Stimulated activated CD8-positive, alpha-beta memory T cell treated with anti-CD3 and anti-CD28 coated beads, Interleukin-2, amount 100 ng/mL, for 1 hour (primary cell): ENCODE measurements at places on chromosomes 11 and 22.

DNA sequence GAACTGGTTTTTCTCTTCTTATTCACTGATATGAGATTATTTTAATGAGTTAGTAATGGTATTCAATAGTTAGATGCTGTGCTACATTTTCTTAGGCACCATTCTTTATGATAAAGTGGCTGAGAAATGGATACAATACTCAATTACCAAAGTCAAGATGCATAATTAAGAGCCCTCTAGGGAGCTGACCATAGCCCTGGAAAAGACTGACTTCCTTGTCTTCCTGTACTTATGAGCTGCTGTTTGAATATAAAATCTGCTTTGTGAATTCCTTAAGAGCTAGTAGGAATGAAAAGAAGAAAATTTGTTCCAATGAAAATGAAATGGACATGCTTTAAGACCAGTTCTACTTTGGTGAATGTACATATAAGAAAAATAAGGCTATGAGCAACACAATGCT lies 452.3 kb downstream of the KCNA4 start:
- DNase-seq = no peak

- DNase-seq = no peak
These were observed 37.3 kb downstream of the LARGE1 start for GRCh38 chr22:33882991-33883390.

DNA sequence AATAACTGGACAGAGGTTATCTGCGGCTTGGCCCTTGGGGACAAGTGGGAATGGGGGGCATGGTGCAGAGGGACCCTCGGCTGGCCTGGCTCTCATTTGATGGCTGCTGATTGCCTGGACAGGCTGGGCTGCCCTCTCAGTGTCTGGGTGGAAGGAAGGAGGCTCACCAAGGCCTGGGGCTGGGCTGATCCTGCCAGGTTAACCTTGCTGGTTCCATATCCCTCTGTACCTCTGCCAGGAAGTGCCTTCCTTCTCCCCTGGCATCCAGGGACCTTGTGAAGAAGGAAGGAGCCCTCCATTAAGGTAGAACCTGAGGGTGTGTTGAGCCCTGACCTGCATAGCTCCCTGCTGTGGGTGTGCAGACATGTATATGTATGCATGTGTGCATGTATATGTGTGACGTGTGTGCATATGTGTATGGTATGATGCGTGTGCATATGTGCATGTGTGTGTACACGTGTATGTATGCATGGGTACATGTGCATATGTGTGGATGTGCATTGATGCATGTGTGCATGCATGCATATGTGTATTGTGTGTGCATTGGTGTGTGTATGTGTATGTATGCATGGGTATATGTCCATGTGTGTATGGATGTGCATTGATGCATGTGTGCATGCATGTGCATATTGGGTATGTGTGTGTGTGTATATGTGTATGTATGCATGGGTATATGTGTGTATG lies 433.9 kb downstream of the TBC1D22A start:
- DNase-seq = no peak

DNA sequence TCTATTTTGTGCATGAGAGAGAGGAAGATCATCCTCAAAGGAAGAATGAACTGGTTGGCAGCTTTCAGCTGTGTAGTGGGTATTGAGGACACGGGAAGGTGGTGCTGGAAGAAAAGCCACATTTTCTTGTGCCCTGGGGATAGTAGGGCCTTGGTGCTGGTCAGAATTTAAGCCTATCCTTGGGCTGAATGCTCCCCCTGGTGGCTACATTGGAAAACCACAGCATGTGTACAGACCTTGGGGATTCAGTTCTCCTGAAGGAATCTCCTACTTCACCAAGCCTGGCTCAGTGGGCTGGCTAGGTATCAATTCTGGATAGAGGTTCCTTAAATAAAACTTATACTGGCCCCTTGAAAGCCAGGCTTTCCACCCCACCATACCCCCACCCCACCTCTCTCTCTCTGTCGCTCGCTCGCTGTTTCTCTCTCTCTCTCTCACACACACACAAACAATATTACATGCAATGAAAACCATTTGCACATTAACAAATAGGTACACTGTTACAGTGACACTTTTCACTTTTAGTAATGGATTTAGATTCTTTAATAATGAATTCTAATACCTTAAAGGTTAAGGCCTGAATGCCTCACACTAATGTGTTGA lies 2.8 kb upstream of the OR51M1 start:
- no peak for DNase-seq

GRCh38 chr11:110738641-110739040 lies 26.4 kb upstream of the ARHGAP20 start:
- no peak for DNase-seq

GRCh38 chr22:37669586-37669985 lies 5.8 kb upstream of the LGALS1 start:
- DNase-seq = no peak

- no peak for DNase-seq
These were observed 75.3 kb upstream of the NCAM1 start for GRCh38 chr11:112885744-112886433.

DNA sequence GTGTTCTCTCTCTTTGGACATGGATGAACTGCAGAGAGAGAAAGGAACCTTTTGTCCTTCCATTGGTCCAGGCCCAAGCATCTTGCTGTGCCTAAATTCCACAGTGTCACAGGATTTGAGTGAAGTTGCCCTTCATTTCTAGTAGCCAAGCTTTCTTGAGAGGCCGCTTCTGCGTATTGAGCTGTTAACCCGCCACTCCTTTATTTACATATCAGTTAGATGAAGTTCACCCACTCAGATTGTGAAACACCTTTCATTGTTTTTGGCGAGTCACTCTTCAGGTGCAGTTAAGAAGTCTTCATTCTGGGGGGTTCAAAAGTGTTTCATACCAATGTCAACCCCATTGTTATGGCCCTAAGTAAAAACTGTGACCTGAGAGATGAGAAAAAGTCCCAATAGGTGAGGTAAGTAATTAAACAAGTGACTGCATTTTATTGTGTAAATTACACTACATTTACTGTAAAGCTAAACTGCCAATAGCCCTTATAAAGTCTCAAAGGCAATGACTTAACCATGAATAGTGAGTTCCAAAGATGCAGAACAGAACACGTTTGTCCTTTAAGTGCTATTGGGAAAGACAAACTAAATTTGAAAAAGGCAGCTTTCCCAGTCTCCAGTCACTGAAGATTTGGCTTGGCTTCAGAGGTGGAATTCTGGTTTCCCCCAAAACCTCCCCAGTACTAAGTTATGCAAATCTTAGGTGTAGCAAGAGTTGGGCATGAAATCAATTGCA lies 61.0 kb downstream of the APIP start:
- no peak for DNase-seq

DNA sequence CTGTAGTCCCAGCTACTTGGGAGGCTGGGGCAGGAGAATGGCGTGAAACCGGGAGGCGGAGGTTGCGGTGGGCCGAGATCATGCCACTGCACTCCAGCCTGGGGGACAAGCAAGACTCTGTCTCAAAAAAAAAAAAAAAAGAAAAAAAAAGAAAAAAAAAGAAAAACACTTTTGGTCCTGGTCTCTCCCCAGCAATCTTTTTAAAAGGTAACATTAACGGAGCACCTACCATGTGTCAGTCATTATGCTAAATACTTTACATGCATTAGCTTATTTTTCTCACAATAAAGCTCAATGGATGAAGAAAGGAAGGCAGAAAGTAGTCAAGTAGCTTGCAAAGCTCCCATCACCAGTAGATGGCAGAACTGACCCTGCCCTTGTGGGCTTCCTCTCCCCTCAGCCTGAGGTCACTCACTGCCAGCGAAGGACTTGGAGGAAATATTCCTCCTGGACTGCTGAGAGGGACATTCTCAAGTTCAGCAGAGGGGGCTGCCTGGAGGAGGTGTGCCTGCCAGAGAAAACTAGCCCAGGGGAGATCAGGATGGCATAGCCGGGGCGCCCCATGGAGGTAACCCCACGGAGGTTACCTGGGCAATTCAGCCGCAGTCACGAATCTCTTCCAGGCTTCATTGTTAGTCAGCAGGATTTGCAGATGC lies 15.5 kb downstream of the APOL3 start:
- DNase-seq = no peak

DNA sequence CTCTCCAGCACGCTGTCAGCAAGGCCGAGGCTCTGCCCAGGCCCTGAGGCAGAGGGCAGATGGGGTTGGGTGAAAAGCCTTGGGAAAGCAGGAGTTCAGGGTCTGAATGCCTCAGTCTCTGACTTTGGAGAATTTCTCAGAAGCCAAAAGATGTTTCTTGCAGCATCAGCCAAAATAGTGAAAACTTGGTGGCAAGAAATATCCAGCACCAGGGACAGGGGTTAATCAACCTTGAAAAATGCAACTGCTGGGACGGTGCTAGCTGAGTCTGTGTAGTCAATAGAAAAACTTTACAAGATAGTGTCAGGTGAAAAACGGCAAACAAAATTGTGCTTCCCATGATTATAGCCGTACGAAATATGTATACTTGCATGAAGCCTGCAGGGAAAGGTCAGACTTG lies 1.4 kb upstream of the ABCC8 start:
- no peak for DNase-seq

GRCh38 chr22:21937041-21937820 lies 15.4 kb downstream of the PPM1F start:
- DNase-seq = no peak

- DNase-seq = no peak
These were observed 6.9 kb downstream of the SCN2B start for GRCh38 chr11:118169300-118170140.

DNA sequence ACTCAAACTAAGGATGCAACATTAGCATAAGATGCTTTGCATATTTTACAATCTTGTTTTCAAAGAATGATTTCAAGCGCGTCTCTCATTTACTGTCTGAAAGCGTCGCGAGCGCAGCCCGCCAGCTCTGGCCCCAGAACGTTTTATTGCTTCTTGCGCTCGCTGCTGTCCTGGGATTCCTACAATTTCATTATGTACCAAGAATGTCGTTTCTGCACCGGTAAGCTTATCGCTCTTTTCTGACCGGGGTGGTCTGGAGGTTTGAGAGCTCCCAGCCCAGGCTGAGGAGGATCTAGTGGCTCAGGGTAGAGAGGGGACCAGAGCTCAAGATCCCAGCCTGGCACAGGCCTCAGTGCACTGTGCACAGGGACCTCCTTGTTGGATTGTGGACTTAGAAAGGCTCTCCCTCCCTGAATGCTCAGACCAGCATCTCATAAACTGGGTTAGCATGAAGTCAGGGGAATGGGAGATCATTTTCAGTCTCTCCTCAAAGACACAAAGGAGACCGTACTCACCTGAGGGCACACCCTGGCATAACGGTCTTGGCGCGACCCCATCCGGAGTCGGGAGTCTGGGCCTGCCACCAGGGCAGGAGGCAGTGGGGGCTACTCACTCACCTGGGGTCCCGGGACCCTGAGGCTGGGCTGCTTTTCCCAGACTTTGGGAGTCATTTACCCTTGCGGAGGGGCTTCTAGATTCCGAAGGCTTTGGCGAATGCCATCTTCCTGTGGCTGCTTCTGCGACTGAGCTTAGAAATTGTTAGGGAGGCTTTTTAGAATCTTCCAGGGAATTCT lies 817.4 kb downstream of the BRD1 start:
- no peak for DNase-seq

DNA sequence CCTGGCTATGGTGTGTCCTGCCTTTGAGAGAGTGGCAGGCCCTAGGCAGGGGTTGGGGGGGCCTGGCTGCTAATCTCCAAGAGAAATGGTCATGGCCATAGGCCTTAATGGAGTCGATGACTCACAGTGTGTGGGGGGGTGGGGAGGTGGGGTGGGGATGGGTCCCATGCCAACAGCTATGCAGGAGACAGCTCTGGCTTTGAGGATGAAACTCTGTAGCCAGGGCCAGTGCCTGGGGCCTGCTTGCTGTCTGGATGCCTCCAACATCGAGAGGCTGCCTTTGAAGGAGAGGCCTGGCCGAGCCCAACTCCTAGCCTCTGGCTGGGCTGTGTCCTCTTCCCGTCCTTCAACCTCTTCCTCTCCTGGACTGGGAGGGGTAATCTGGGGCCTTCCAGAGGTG lies 23.9 kb upstream of the TSPAN18 start:
- no peak for DNase-seq

GRCh38 chr11:45154276-45154675 lies 7.8 kb downstream of the PRDM11 start:
- DNase-seq = no peak

DNA sequence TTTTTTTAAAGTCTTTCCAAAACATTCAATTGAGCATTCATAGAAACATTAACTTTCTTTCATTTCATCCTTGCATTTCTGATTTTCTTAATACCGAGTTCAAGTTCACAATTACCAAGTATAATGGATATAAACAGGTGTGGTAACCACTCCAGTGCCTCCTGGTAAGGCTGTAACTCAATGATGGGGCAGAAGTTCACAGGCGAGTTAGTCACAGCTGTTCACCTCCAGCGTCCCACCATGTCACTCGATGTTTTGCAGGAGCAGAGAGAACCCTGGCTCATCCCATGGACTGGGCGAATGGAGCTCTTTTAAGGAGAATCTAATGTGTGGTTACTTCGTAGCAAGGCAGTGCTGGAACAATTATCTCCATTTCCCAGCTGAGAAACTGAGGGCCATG lies 94.4 kb upstream of the ALX4 start:
- no peak for DNase-seq

- no peak for DNase-seq
These were observed 32.7 kb upstream of the MICAL2 start for GRCh38 chr11:12077535-12078280.

DNA sequence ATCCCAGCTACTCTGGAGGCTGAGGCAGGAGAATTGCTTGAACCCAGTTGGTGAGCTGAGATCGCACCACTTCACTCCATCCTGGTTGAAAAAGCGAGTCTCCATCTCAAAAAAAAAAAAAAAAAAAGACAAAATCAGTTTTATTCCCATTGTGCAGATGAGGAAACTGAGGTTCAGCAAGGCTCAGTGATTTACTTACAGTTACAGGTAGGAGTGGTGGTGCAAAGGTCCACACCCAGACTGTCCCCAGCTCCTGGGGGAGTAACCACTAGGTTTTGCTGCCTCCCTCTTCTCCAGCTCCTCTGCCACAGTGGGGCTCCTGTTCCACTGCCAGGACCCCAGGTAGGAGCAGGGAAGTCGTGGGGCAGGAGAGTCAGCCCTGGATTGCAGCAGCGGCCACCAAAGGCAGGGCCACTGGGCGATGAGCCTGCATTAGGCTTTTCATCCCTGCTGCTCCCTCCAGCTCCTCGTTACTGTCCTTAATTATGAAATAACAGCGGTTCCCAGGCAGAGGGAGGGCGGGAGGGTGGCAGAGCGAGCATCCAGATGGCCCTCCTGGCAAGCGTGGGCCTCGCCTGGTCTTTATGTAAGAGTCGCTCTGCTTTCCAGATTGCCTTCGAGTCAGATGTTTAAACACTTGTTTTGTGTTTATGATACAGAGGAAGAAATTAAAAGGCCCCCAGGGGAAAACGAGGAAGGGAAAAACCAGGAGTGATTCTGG lies 15.5 kb upstream of the RASD2 start:
- DNase-seq = no peak

- DNase-seq = no peak
These were observed 10.5 kb downstream of the COMMD9 start for GRCh38 chr11:36278531-36279282.

- no peak for DNase-seq
These were observed 6.5 kb downstream of the MLC1 start for GRCh38 chr22:50078761-50079160.
